Stimulated activated CD8-positive, alpha-beta memory T cell treated with anti-CD3 and anti-CD28 coated beads, Interleukin-15, amount 100 ng/mL, for 1 hour (primary cell): ENCODE measurements at places on chromosomes 1 and 21.

DNA sequence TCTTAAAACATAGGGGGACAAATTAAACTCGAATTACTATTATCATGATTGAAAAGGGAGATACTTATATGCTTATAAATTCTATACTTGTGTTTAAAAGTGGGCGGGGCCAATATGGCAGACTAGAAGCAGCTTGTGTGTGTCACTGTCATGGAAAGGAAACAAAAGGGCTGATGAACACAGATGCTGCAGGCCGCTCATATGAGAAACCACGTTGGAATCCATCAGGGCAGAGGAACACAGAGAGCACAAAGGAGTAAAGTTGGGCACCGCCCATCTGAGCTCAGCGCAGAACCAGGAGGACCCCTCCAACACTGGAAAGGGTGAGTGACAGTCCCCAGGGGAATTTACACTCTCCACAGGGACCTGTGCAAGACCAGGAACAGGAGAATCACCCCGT, 107.0 kb downstream of the SLC5A9 start:
- no peak for DNase-seq

- DNase-seq, result no peak
Measured at GRCh38 chr1:112744009-112744578, 29.0 kb upstream of the PPM1J start.

- no peak for DNase-seq
Measured at GRCh38 chr1:205291596-205291995, 29.9 kb downstream of the NUAK2 start.

GRCh38 chr1:165387505-165387904, 31.0 kb upstream of the LMX1A start:
- DNase-seq, result no peak
